ENCODE measurements at places on chromosomes 5 and 9.
A peak's percentile ranks its signal among the peaks of the same experiment; 100 is the strongest.

DNA sequence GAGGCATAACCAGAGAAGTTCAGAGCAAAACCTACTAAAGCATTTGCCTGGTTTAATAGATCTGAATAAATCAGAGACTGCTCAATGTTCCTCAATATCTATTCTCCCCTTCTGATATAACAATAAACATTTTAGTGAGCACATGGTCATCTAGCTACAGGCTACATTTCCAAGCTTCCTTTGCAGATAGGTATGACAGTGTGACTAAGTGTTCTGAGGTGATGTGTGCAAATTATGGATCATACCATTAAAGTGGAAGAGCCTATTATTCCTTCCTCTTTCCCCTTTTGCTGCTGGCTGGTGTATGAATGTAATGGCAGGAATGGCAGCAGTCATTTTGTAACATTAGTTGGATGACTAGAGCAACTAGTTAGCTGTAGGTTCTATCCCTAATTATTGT is 285.8 kb upstream of the RASA1 start:
- DNase-seq, result no peak

DNA sequence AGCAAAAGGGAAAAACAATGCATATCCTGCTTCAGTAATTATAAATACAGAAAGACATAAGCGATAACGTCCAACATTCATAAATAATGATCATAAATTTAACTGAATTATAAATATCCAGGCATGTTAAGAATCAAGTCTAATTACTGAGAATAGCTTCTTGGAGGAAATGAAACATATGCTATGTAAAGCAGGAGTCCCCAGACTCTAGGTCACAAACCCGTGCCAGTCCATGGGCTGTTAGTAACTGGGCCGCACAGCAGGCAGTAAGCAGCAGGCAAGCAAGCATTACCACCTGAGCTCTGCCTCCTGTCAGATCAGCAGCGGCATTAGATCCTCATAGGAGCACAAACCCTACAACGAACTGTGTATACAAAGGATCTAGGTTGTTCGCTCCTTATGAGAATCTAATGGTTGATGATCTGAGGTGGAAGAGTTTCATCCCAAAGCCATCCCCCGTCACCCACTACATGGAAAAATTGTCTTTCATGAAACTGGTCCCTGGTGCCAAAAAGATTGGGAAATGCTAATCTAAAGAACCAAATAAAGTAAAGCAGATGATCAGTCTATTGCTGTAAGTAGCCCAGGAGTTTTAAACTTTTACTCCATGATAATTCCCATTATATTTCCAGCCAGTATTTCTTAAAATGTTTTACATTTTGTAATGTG is 50.4 kb downstream of the CERT1 start:
- no peak for DNase-seq

DNA sequence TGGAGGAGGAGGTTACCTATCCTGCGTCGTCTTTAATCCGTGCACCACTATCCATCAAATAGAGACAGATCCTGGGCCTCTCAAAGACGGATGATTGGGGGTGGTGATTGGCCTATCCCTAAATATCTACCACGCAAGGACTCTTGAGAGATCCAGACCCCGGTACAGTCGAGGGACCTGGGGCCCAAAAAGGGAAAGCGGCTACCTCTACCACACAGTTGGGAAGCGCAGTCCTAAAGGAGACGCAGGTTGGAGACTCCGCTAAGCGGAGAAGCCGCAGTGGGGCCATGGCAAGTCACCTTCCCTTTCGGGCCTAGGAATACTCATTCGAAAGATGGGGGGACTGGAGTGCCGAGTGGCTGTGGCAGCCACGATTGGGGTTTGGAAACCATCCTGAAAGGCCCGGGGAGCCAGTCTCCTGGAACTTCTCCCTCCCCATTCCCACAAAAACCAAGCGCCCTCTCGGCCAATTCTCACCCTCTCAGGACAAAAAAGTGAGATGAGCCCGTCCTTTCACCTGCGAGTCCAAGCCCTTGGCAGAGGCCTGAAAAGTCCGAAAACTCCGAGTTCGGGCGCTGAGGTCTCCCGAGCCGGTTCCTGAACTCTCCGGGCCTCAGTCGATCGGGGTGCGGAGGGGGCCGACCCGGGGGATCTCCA is 499 bp upstream of the FOXE1 start:
- no peak for DNase-seq

DNA sequence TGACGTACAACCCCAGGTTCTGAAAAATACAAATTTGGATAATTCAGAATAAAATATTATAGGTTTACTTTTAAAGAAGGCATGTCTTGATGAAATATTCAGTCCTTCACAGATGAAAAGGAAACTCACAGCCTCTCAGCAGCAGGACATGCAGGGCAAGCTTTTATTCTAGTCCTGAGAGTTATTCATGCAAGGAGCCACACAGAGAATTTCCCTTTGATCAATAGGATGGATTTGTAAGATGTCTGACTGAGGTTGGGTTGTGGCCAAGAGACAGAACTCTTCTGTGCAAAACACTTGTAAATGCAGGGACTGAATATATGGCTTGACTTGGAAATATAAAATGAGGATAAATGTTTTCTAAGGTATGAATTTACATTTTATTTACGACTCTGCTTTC is 48.8 kb upstream of the TBCA start:
- DNase-seq, result no peak

DNA sequence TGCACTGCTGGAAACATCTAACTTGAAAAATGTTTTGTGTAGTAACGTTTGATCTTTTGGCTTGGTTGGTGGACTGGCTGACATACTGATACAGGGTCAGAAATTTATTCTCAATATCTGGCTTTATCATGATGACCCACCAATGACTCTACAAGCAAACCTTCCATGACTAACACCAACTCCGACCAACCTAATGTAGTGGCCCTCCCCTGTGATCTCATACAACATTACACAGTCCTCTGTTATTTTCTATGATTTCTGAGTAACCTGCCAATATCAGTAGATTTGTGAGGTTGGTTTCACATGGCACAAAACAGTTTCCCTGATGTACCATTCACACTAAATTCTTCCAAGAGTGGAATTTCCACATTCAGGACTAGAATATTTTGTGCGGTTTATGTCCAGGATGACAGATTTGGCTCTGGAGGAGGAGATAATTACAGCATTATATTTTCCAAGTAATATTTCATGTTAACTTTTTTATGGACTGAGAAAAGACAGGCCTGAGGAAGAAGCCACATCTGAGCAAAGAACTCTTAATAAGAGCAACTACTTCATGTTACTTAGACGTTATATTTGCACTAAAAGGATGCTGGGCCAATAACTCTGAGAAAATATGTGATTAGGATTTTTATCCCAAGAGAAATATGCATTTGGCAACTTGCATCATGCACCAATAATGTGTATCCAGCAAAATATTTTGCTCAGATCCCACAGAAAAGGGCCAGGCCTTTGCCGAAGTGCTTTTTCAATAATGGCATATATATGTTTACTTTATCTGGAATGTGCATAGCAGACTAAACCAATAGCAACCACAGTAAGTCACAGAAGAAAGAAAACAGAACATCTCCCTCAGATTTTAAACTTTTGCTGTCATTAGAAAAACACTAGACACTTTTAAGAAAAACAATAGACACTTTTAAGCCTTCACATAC is 273.4 kb downstream of the KCNN2 start:
- no peak for DNase-seq

DNA sequence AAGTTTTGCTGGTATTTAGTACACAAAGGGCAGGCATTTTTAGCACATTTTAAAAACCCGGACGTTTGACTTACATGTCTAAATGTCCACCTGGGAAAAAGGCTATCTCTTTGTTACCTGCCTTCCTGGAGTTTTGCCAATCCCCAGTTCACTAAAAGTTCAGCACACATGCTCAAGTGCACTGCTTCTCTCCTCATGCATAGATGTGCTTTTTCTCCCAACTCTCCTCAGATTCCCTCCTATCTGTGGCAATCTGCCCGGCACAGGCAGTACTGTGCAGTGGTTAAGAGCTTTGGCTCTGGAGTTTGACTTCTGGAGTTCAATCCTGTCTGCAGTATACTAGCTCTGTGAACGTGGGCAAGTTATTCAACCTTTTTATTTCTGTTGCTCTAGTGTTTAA is 8.3 kb upstream of the CCNO start:
- DNase-seq, result no peak

DNA sequence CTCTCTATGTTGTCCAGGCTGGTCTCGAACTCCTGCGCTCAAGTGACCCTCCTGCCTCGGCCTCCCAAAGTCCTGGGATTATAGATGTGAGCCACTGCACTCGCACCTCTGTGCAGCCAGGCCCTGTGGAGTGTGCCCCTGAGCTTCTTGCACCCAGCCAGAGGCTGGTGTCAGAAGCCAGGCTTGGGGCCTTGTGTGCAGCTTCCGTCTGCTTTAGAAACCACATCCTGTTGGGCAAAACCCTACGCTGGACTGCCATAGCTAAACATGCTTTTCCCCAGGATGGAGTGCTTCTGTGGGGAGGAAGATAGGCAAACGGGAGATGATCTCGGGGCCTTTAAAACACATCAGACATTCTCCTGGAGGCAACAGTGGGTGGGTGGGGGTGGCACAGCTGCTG is 40.1 kb downstream of the PRRT1B start:
- peak; percentile 18 for DNase-seq

DNA sequence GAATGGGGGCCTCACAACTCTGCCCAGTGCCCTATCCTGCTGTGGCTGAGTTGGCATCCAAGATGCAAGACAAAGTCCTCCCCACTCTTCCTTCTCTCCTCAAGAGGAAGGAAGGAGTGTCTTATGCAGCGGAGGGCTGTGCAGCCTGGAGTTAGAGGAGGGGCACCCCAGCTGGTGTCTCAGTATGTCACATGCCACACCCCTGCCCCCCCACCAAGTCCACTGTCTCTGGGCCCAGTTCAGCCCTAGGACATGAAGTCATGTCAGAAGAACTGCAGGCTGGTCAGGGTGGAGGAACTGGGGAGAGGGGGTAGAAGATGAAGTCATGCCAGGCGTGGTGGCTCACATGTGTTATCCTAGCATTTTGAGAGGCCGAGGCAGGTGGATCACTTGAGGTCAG is 28.0 kb upstream of the SLC28A3 start:
- no peak for DNase-seq

DNA sequence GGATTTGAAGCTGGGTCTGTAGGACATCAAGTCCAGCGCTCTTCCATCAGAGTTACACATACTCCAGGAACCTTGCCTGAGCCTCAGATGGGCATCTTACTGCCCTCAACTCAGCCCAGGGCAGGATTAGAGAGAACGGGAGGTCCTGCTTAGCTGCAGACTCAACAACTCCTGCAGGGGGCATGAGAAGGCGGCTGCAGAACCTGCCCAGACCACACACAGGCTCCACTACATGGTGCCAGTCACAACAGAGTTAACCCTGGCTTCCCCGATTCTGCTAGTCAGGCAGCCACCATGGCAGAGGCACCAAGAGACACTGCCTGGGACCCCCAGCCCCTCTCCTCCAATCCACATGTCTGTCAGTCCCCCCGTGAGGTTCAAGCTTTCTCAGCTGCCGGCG is 23.9 kb upstream of the CPLX2 start:
- no peak for DNase-seq

Data from stimulated activated CD4-positive, alpha-beta T cell treated with anti-CD3 and anti-CD28 coated beads, TNF-alpha, amount 100 ng/mL, for 48 hours (primary cell).